IMR-90 (cell line): ENCODE measurements at places on chromosomes 3 and 15. TPM values are rescaled to one million over a fixed set of nuclear protein-coding genes. Genes with fewer than 3 reads are reported as not detected.

DNA sequence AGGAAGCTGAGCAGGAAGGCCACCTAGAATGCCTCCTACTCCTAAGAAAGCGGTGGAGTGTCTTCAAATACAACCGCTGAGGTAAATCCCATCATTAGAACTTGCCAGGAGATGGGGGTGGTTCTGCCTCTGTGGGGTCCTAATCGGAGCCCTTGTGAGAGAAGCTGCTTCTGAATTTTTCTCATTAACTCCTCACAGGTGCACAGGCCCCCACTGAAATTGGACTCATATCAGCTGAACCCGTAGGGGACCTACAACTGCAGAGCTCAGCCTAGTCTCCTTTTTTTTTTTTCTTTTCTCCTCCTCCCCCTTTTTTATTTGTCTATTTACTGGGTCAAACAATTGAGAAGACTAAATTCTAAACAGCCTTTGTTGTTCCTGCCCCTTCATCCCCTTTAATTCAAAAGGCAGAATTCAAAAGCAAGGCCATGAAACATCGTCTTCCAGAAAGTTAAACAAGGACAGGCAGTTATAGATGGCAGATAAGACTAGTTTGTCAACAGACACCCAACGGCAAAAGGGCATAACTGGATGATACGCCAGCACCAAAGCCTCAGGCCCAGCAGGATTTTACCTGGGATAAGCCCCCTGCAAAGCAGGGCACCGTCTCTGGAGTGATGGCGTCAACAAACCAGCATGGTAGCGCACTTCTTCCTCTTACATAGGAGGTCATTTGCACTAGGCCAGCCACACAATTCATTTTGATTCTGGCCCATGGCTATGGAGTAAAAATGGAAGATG lies 213.7 kb upstream of the HES1 start:
- no peak overlapping the region for H3K27ac ChIP-seq
- DNase-seq, result no peak
- H3K36me3 ChIP-seq, result no peaks in the 10 kb centered on the region
- no peak overlapping the region for H3K4me3 ChIP-seq

The DALRD3 gene
- 42.2 and 43.5 TPM in 2 replicates for polyA plus RNA-seq

The NR2E3 gene
- 0.19 and 0.29 TPM in 2 replicates for polyA plus RNA-seq

- H3K27me3 ChIP-seq, result no peaks in the 10 kb centered on the region
- H3K4me3 ChIP-seq, result no peak overlapping the region
- H3K4me1 ChIP-seq, result no peaks in the 10 kb centered on the region
- H3K36me3 ChIP-seq, result no peaks in the 10 kb centered on the region
- H3K27ac ChIP-seq, result no peak overlapping the region
- no peak for DNase-seq
Observed at GRCh38 chr3:5431811-5432378, 244.4 kb downstream of the EDEM1 start.

GRCh38 chr15:70488002-70488605 lies 275.3 kb downstream of the UACA start:
- no peak overlapping the region for H3K4me3 ChIP-seq
- H3K4me1 ChIP-seq, result peaks cover 32% of the 10 kb centered on the region
- no peak overlapping the region for H3K27ac ChIP-seq
- H3K36me3 ChIP-seq, result no peaks in the 10 kb centered on the region
- DNase-seq, result peak; percentile 67

The SLC24A5 gene
- not detected in 2 replicates for polyA plus RNA-seq

DNA sequence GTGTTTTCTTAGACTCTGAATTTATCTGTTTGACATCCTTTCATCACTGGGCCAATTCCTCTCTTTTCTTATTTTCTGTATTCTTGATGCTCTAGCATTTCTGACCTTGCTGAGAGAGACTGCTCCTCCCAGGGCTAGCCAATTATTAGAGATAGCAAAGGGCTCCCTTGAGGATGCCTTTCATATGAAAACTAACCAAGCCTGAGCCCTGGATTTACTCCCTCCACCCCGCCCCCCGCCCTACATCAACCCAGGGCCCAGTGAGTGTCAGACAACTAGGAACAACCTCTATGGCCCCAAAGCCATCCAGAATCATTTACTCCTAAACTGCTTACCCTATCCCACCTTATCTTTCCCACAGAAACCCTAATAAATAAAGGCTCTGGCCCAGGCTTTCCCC lies 69.7 kb upstream of the LARS2 start:
- H3K4me3 ChIP-seq, result no peak overlapping the region
- no peak overlapping the region for H3K27ac ChIP-seq
- no peaks in the 10 kb centered on the region for H3K4me1 ChIP-seq
- peaks cover 44% of the 10 kb centered on the region for H3K27me3 ChIP-seq
- H3K36me3 ChIP-seq, result no peaks in the 10 kb centered on the region
- no peak for DNase-seq

GRCh38 chr3:31485196-31485595 lies 47.5 kb upstream of the STT3B start:
- no peaks in the 10 kb centered on the region for H3K27me3 ChIP-seq
- H3K4me3 ChIP-seq, result no peak overlapping the region
- no peaks in the 10 kb centered on the region for H3K4me1 ChIP-seq
- no peaks in the 10 kb centered on the region for H3K36me3 ChIP-seq
- no peak overlapping the region for H3K27ac ChIP-seq

GRCh38 chr3:126748701-126749546 lies 44.9 kb downstream of the CHCHD6 start:
- H3K4me1 ChIP-seq, result peaks cover 24% of the 10 kb centered on the region
- no peak for DNase-seq
- H3K36me3 ChIP-seq, result no peaks in the 10 kb centered on the region
- no peak overlapping the region for H3K4me3 ChIP-seq

The MUC13 gene
- polyA plus RNA-seq, result not detected in 2 replicates

The BCHE gene
- 1.3 and 1.5 TPM in 2 replicates for polyA plus RNA-seq

- H3K27me3 ChIP-seq, result peaks cover 48% of the 10 kb centered on the region
- peak; percentile 4 for DNase-seq
- H3K27ac ChIP-seq, result no peak overlapping the region
- H3K36me3 ChIP-seq, result no peaks in the 10 kb centered on the region
Observed at GRCh38 chr15:58066042-58066867, 744 bp upstream of the ALDH1A2 start.

The PLD1 gene
- 2.6 and 3.3 TPM in 2 replicates for polyA plus RNA-seq

DNA sequence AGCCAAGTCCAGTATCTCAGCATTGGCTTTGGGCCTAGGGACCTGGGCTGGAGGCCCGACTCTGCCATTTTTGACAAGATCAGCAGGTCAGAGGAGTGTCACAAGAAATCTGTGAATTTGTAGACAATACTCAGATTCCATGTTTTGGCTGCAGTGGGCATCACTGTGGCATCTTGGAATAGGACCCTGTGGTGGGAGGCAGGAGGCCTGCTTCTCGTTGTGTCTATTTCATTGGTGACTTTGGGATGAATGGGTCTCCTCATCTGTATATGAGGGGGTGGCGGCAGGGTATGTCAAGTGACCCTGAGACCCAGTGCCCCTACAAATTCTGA lies 3.3 kb downstream of the C15orf39 start:
- peaks cover 36% of the 10 kb centered on the region for H3K36me3 ChIP-seq
- no peak overlapping the region for H3K4me3 ChIP-seq
- peaks cover 7% of the 10 kb centered on the region for H3K27me3 ChIP-seq
- H3K27ac ChIP-seq, result no peak overlapping the region

DNA sequence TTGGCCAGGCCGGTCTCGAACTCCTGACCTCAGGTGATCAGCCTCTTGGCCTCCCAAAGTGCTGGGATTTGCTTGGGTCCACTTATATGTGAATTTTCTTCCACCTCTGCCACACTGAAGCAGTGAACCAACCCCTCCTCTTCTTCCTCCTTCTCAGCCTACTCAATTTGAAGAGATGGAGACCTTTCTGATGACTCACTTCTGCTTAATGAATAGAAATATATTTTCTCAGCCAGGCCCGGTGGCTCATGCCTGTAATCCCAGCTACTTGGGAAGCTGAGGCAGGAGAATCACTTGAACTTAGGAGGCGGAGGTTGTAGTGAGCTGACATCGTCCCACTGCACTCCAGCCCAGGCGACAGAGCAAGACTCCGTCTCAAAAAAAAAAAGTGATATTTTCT lies 46.8 kb upstream of the GATM start:
- peaks cover 4% of the 10 kb centered on the region; the same call in 1 of the 2 replicates for H3K36me3 ChIP-seq
- H3K27me3 ChIP-seq, result no peaks in the 10 kb centered on the region
- H3K4me1 ChIP-seq, result no peaks in the 10 kb centered on the region

DNA sequence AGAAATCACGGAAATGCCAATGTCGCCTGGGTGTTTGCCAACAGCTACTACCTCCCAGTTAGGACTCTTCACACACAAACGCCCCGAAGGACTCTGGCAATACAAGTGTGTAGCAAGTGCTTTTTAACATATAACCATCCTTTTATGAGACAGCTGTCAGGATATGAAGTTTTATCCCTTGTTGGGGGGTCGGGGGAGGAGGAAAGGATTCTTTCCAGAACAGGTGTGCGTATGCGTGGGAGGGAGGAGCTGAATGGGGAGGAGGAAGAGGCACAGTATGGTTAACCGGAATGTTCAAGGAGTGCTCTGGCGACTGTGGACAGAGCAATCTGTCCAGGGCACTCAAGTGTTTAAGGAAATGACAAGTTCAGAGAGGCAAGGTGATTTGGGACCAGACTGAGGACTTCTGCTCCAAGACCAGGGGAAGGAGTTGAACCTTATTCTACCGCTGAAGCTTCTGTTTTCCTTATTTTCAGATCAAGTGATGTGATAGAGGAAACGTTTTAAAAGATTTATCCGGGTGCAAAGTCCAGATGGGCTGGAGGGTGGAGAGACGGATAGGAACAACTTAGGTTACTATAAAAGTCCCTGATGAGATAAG lies 1.3 kb downstream of the TSPAN3 start:
- peaks cover 5% of the 10 kb centered on the region; the same call in 1 of the 2 replicates for H3K27me3 ChIP-seq
- H3K27ac ChIP-seq, result no peak overlapping the region; the same call in 1 of the 2 replicates
- peaks cover 9% of the 10 kb centered on the region; the same call in 1 of the 2 replicates for H3K4me1 ChIP-seq

- no peak overlapping the region for H3K4me3 ChIP-seq
- no peak overlapping the region for H3K27ac ChIP-seq
- peaks cover 6% of the 10 kb centered on the region for H3K4me1 ChIP-seq
- H3K27me3 ChIP-seq, result no peaks in the 10 kb centered on the region
- no peak for DNase-seq
Observed at GRCh38 chr3:132288357-132288756, 28.9 kb upstream of the ACP3 start.

- H3K27ac ChIP-seq, result no peak overlapping the region
- no peaks in the 10 kb centered on the region for H3K36me3 ChIP-seq
- DNase-seq, result no peak
- H3K4me1 ChIP-seq, result peaks cover 4% of the 10 kb centered on the region; the same call in 1 of the 2 replicates
- no peaks in the 10 kb centered on the region for H3K27me3 ChIP-seq
- H3K4me3 ChIP-seq, result no peak overlapping the region
Observed at GRCh38 chr15:74384881-74385643, 17.6 kb upstream of the CYP11A1 start.

The CRTAP gene
- 205 and 208 TPM in 2 replicates for polyA plus RNA-seq

The ZNF662 gene
- 0.29 and 0.30 TPM in 2 replicates for polyA plus RNA-seq

- H3K36me3 ChIP-seq, result no peaks in the 10 kb centered on the region
- H3K27ac ChIP-seq, result peak overlapping the region; percentile 57; the same call in 1 of the 2 replicates
- peak; percentile 73 for DNase-seq
- H3K27me3 ChIP-seq, result no peaks in the 10 kb centered on the region
Observed at GRCh38 chr3:112786002-112786590, 60.6 kb downstream of the CD200R1L start.

- H3K27ac ChIP-seq, result no peak overlapping the region
- H3K36me3 ChIP-seq, result no peaks in the 10 kb centered on the region
- no peak overlapping the region for H3K4me3 ChIP-seq
Observed at GRCh38 chr15:96561593-96561992, 231.1 kb downstream of the NR2F2 start.

- no peak overlapping the region for H3K27ac ChIP-seq
- H3K36me3 ChIP-seq, result no peaks in the 10 kb centered on the region
- peaks cover 2% of the 10 kb centered on the region; the same call in 1 of the 2 replicates for H3K4me1 ChIP-seq
- H3K27me3 ChIP-seq, result no peaks in the 10 kb centered on the region
Observed at GRCh38 chr3:66703501-66703900, 202.7 kb upstream of the LRIG1 start.

The MED12L gene
- polyA plus RNA-seq, result 0.05 and 0.16 TPM in 2 replicates

The CAMP gene
- polyA plus RNA-seq, result not detected in 2 replicates

- peaks cover 13% of the 10 kb centered on the region for H3K27me3 ChIP-seq
- H3K4me1 ChIP-seq, result no peaks in the 10 kb centered on the region
- no peak overlapping the region for H3K27ac ChIP-seq
- H3K36me3 ChIP-seq, result no peaks in the 10 kb centered on the region
Observed at GRCh38 chr3:122105626-122106025, 50.5 kb downstream of the CD86 start.

DNA sequence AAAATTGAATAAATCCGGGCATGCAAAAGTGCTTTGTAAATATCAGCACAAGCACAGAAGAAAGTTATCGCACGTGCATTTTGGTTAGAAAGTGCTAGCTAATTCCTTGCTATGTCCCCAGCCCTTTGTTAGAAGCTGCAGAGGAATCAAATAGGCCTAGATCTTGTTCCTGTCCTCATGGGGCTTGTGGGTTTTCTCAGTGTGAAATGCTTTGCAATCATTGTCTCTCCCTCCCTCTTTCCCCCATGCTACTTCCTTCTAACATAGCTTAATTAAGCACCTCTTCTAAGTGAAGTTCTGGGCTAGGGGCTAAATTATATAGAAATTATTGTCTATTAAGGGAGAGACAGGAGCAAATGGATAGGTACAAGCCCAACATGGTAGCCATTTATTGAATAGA lies 271.7 kb downstream of the RPLP1 start:
- DNase-seq, result no peak
- peaks cover 62% of the 10 kb centered on the region for H3K27me3 ChIP-seq
- H3K27ac ChIP-seq, result no peak overlapping the region
- no peaks in the 10 kb centered on the region; the same call in 1 of the 2 replicates for H3K4me1 ChIP-seq
- H3K4me3 ChIP-seq, result no peak overlapping the region
- no peaks in the 10 kb centered on the region for H3K36me3 ChIP-seq

GRCh38 chr15:43423793-43424192 lies 52.9 kb downstream of the TUBGCP4 start:
- DNase-seq, result peak; percentile 18
- H3K36me3 ChIP-seq, result peaks cover 40% of the 10 kb centered on the region
- no peaks in the 10 kb centered on the region for H3K4me1 ChIP-seq

DNA sequence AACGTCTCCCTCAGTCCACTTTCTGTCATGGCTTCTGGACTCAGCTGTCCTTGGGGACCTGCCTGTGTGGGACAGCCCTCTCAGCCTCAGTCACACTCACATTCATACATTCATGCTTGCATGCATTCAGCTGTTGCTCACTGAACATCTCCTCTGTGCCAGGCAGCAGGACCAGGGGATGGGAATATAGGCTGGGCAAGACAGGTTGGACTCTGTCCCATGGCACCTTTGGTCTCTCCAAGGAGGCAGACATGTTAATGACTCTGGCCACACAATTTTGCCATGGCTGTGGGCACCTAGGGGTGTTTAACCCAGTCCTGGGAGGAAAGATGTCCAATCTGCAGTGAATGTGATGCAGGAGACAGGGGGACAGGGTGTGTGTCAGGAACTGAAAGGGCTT lies 7.8 kb upstream of the DNAH1 start:
- peaks cover 3% of the 10 kb centered on the region; the same call in 1 of the 2 replicates for H3K36me3 ChIP-seq
- H3K27me3 ChIP-seq, result no peaks in the 10 kb centered on the region
- DNase-seq, result no peak
- no peak overlapping the region for H3K27ac ChIP-seq
- H3K4me1 ChIP-seq, result peaks cover 4% of the 10 kb centered on the region; the same call in 1 of the 2 replicates
- no peak overlapping the region for H3K4me3 ChIP-seq
